ENCODE measurements at places on chromosomes 6 and 20.

- DNase-seq = no peak
Observed at GRCh38 chr6:73349311-73349710, 4.8 kb downstream of the DPPA5 start.

- DNase-seq = no peak
Observed at GRCh38 chr20:44073675-44074071, 113.3 kb downstream of the JPH2 start.

DNA sequence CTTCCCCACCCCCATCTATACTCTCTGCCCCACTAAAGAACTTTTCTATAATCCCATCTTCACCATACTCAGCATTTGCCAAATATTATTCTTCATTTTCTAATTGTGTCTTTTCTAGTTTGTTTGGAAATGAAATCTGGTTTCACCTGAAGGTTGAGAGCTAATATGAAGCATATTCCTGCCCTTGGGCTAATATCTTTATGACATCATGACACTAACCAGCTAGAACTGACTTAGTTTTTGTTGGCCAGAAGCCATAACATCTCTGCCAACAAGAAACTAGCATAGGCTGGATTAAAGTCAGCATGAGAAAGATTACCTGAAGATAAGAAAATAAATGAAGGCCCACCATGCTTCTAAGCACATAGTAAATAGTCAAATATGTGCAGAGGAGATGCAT lies 16.7 kb downstream of the UNC5CL start:
- DNase-seq = no peak

- DNase-seq = no peak
Observed at GRCh38 chr6:23200946-23201345, 631.6 kb downstream of the HDGFL1 start.

DNA sequence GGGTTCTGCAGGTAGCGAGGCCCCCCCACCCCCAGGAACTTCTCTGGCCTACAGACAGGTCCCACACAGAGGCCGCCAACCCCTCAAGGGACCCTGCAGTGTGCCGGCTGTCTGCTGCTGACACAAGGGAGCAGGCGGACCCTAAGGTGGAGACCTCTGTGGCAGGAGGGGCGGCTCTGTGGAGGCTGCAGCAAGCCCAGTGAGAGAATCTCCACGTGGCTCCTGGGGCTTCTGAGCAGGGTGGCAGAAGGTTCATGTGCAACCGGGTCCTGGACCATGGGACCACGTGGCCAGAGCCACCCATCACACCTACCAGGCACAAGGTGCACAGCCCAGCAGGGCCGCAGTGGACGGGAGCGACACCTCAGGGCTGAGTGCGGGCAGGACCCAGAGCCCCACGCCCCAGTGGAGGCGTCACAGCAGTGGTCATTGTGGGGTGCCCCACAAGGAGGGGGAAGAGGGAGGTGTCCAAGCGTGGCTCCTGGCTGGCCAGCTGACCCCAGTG lies 4.3 kb downstream of the ARFRP1 start:
- DNase-seq = no peak

DNA sequence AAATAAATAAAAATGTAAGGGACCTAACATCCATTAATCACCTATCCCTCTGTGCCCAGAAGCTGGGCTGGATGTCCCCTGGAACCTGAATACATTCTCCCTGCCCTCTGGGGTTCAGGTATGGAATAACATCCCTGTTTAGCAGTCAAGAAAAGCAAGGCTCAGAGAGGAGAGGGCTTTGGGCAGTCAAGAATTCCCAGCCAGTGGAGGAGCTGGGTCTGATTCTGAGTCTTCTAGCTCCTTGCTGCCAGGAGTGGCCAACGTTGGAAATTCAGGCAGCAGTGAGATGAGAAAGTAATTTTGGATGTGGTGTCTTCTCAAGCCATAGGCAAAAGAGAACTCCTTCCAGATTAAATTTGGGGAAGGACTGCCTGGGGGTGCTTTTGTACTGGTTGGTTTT lies 42.6 kb upstream of the ZNFX1 start:
- DNase-seq = no peak

GRCh38 chr6:12483712-12484111 lies 193.6 kb downstream of the EDN1 start:
- no peak for DNase-seq

All from spinal cord (tissue), 10 donors.